Testis (tissue), 5 donors: ENCODE measurements at places on chromosomes 12 and 14.

DNA sequence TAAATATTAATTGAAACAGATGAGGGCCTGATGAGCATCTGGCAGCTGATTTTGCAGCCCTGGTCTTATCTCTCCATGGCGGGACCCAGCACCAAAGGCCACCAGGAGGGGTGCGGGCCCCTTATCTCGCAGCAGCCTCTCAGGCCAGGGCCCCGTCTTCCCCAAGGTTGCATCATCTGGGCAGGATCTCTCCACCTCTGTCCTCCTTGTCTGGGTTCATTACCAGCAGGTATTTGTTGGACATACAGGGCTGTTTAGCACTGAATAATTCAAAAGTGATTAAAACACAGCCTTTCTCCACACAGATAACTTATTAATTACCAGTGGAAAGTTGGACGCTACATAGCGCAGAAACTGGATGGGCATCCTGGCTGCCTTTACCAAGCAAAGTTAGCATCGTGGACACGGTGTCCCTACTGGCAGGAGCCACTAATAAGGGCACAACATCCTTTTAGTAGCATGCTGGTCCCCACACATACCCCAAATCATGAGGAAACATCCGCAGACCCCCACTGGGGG lies 25.8 kb downstream of the TMEM120B start:
- DNase-seq, result no peak

DNA sequence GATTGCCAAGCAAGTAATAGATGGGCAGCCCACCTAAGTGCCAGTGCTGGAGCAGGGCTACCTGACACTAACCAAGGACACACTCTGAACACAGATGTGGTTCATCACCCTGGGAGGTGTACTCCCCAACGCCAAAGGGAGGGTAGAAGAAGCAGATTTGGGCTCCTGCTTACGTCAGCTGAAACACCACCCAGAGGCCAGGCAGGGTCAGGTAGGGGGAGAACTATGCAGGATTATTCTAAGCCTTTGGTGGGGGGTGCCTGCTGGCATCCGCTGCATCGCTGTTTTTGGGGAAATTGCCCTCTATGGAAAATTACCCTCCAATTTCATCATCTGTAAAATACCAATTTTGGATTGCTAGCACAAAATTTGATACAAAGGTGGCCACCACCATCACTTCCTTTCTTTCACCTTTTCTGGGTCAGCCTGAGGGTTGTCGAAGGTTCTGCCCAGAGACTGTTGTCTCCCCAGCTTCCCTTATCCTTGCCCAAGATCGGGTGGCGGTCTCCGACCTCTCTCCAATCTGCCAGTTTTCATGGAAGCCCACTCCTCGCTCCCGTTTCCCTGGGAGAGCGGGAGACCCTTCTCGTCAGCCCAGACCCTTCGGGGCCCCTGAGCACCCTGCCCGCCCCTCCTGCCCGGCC lies 535 bp downstream of the BIN2 start:
- DNase-seq, result no peak

DNA sequence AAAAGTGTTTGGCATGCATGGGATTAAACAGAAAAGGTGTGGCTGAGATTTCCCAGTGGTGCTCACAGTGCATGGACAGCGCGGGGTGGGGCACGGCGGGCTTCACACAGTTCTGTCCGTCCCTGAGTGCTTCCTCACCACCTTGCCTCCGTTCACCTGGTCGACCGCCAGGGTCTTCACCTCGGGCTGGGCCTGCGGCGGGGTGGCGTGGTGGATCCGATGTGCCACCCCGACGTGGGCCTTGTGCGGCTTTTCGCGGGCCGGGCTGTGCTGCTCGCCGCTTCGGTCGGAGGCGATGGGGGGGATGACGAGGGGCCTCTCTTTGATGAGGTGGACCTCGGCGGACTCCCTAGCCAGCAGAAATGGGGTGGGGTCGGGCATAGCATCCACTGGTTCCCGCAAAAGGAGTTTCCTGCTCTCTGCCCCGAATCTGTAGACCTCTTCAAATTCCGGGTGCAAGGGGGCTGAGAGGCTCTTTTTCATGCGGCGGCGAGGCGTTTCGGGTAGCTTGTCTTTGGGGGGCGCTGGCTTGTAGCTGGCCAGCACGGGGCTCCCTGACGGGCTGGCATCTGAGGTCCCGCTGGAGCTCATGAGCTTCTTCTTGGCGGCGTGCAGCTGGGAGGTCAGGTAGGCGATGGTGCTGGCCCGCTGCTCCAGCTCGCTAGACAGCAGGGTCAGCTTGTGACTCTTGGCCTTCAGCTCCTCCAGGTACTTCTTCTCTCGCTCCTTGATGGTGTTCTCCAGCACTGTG lies 35.5 kb downstream of the CCDC92 start:
- no peak for DNase-seq

DNA sequence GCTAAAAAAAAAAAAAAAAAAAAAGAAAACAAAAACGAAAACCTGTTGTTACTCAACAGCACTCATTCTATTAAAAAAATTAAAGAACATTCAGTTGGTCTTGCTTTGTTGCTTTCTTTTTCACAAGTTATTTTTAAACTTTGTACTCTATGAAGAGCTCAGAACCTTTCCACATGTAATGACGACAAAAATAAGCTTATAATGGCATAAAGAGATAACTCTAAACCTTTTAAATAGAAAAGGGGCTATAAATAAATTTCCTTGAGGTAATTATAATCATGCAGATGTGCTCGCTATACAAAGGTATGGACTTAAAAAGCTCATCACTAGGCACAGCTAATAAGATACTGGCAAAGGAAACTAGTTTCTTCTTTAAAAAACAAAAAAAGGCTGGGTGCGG lies 13.4 kb downstream of the NR2C1 start:
- no peak for DNase-seq

GRCh38 chr12:132046561-132046960 lies 96.8 kb downstream of the EP400 start:
- DNase-seq, result no peak

- DNase-seq, result no peak
Measured at GRCh38 chr12:68432622-68433021, 100.5 kb upstream of the MDM1 start.

GRCh38 chr12:6279631-6280030 lies 30.9 kb upstream of the PLEKHG6 start:
- DNase-seq, result no peak

- no peak for DNase-seq
Measured at GRCh38 chr14:37606678-37607077, 11.2 kb downstream of the TTC6 start.

GRCh38 chr12:41697161-41697560 lies 447.5 kb downstream of the GXYLT1 start:
- no peak for DNase-seq

DNA sequence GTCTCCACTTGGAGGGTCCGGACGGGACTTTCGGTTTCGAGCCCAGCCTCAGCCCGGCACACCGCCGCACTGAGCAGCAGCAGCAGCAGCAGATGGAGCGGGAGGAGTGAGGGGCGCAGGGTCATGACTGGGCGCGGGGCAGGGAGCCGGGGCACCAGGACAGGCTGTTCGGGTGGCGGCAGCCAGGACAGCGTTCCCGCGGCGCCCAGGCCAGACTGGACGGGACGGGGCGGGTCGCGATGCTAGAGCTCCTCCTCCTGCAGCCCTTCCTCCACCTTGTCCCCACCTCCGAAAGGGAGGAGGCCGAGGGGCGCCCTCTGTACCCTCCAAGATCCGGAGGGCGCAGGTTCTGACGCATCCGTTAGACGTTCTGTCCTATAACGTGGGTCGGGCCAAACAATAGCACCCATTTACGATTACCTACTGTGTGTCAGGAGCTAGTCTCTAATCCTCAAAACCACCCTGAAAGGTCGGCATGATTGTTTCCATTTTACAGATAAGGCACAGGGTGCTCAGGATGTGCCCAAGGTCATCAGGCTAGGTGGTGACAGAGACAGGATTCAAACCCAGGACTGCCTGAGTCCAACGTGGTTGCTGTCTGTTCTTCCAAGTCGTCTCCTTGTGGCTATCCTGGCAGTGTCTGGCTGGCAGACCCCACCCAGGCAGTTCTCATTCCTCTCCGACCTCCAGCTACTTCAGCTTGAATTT lies at the start of gene FKBP11:
TSS of gene FKBP11 (minus strand) at position 189 of the 708 bp plus-strand sequence. CDS start at position 125, 64 bp downstream.
- peak; percentile 50 for DNase-seq

GRCh38 chr12:121796855-121797751 lies 3.6 kb upstream of the RHOF start:
- peak; percentile 96 for DNase-seq

- DNase-seq, result no peak
Measured at GRCh38 chr12:95877622-95878021, 18.9 kb downstream of the SNRPF start.

DNA sequence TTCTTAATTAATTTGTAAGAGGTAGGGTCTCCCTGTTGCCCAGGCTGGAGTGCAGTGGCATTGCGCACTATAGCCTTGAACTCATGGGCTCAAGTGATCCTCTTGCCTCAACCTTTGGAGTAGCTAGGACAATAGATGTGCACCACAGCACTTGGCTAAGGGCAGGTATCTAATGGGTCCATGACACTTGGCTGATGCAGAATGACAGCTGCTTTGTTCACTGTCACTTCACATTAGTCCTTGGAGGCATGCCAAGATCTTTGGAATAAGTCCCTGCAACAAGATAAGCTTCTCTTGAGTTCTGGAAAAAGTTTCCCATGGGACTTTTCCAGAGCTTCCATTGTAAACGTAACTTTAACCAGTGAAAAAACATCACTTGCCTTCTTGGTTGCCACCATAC lies 23.4 kb downstream of the COQ6 start:
- DNase-seq, result no peak
